Tibial artery (tissue), 4 donors: ENCODE measurements at places on chromosomes 7 and 10.

DNA sequence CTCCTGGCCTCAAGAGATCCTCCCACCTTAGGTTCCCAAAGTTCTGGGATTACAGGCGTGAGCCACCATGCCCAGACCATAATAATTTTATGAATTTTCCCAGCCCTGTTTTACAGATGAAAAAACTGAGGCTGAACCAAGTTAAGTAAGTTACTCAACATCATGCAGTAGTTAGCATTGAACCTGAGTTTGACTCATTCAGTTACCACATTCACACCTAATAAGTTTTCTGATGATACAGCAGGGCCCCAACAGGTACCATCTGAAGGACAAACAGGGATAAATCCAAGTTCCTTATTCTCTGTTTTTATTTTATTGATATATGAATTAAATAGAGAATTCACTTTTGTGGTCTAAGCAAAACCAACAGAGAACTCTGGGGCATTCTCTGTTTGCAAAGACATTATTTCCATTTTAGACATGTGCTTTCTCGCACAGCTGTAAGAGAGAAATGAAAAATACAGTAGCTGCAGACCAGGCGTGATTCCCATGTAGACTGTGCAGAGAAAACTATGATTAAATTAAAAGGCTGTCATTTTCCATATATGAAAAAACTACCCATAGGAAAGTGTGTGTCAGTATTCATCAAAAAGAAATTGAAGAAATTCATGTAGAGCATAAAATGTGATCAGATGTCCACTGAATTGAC is 26.6 kb downstream of the APBB1IP start:
- no peak for DNase-seq

- no peak for DNase-seq
Measured at GRCh38 chr7:50978633-50979215, 196.0 kb upstream of the GRB10 start.

DNA sequence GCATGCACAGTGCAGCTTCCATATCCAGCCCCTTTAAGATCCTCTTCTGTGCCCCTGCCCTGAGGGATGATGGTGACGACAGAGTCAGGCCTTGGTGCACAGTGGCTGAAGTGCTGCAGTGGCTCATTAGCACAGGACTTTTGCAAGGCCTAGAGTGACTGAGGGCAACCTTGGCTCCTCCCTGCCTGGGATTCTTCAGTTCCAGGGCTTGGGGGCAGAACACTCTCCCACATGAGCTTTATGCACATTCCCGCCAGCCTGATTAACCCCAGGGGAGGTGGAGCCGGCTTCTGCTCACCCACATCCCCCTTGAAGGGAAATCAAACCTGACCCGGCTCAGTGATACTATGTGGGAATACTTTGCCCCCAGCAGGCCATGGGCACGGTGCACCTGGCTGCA is 253.4 kb downstream of the GALNT17 start:
- DNase-seq = no peak

DNA sequence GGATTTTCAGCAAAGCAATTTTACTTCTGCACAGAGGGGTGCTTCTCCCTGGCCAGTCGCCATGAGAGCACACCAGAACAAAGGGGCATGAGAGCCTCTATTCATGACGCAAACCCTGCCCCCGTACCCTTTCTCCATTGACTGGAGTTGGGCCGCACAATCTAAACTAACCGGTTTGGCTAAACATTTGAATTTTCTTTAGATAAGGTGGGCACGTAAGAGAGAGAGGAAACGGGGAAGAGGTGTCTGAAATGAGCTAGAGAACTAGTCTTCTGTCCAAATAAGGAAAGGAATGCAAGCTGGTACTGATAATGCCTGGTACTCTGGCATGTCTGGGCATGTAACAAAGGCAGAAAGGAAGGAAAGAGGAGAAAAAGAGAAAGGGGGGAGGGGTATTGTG is 13.2 kb upstream of the SCIN start:
- no peak for DNase-seq

DNA sequence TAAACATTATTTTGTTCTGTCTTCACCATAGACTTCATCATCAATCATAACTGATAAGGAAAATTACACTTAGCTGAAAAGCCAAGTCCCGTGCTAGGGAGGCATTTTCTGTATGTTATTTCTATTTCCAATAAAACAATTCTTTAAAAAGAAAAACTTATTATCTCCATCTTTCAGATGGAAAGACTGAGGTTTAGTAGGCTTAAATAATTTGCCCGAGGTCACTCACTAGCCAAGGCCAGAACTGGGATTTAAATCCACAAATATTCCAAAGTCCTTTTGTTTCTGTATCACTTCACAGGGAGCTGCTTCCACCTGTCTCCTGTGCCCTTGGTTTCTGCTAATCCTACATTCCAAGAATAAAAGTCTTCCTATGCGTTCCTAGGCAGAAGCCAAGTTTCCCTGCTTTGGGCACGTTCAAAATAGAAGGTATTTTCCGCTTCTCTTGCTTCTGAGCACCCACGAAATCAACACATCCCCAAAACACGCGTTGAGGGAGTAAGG is 732 bp downstream of the CPVL start:
- DNase-seq = no peak
